ENCODE measurements at places on chromosomes 13 and 19. TPM values are rescaled to one million over a fixed set of nuclear protein-coding genes. Genes with fewer than 3 reads are reported as not detected.

Gene BEST2
- not detected for total RNA-seq

Gene ZFP82
- 5.7 TPM for total RNA-seq

Gene FUT1
- total RNA-seq: 1.6 TPM

Gene CLEC4M
- total RNA-seq: not detected

Gene CCDC194
- 0.40 TPM for total RNA-seq

Gene FGF22
- not detected for total RNA-seq

Gene PCDH20
- total RNA-seq: 6.4 TPM

Data from cardiac septum (tissue), 1 donor.